ENCODE measurements at places on chromosomes 12 and 14. TPM values are rescaled to one million over a fixed set of nuclear protein-coding genes. Genes with fewer than 3 reads are reported as not detected.
A peak's percentile ranks its signal among the peaks of the same experiment; 100 is the strongest.

- H3K36me3 ChIP-seq = no peaks in the 10 kb centered on the region
- peaks cover 60% of the 10 kb centered on the region for H3K4me1 ChIP-seq
- DNase-seq = no peak
- H3K27ac ChIP-seq = no peak overlapping the region
- no peak overlapping the region for H3K4me3 ChIP-seq
- no peaks in the 10 kb centered on the region for H3K27me3 ChIP-seq
These were observed 13.1 kb upstream of the TAC3 start for GRCh38 chr12:57029457-57029856.

- no peak overlapping the region for H3K4me3 ChIP-seq
- no peak overlapping the region for H3K27ac ChIP-seq
- H3K27me3 ChIP-seq = peaks cover 2% of the 10 kb centered on the region
These were observed 7.4 kb upstream of the HSPB8 start for GRCh38 chr12:119171291-119171690.

- H3K27ac ChIP-seq = peak within 1 kb of the TSS; percentile 80
- peaks cover 3% of the 10 kb centered on the region for H3K36me3 ChIP-seq
- peak; percentile 85 for DNase-seq
- H3K4me1 ChIP-seq = peaks cover 40% of the 10 kb centered on the region
- H3K27me3 ChIP-seq = no peaks in the 10 kb centered on the region
- peak within 1 kb of the TSS; percentile 86 for H3K4me3 ChIP-seq
These were observed at the start of gene KLC1 for GRCh38 chr14:103628684-103629502. TSS of gene KLC1 (plus strand) at chr14:103629211. CDS start at chr14:103654565, 25,354 bp downstream.

GRCh38 chr12:54195737-54196347, 7.1 kb upstream of the SMUG1 start:
- H3K36me3 ChIP-seq = no peaks in the 10 kb centered on the region
- no peak overlapping the region for H3K27ac ChIP-seq
- H3K4me1 ChIP-seq = peaks cover 6% of the 10 kb centered on the region

DNA sequence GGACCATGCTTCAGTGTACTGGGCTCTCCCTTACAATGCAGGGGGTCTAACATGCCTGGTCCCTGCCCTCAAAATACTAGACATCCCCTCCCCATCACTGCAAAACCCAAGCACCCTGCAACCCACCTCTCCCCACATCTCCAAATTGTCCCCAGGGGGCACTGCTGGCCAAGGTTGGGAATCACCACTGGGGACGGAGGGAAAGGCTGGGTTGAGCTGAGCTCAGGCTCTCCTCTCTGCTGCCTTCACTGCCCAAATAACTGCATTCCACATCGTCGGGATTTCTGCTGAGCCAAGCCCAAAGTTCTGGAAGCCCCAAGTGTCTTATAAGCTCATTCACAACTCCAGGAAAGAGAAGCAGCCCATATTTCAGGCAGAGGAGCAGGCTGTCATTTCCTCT, 69.6 kb downstream of the NT5DC3 start:
- no peak overlapping the region for H3K4me3 ChIP-seq
- H3K36me3 ChIP-seq = peaks cover 16% of the 10 kb centered on the region
- H3K4me1 ChIP-seq = no peaks in the 10 kb centered on the region
- H3K27ac ChIP-seq = no peak overlapping the region
- DNase-seq = peak; percentile 35

- no peak overlapping the region for H3K27ac ChIP-seq
- no peaks in the 10 kb centered on the region for H3K36me3 ChIP-seq
- H3K4me1 ChIP-seq = no peaks in the 10 kb centered on the region
- no peaks in the 10 kb centered on the region for H3K27me3 ChIP-seq
- no peak overlapping the region for H3K4me3 ChIP-seq
- DNase-seq = no peak
These were observed 164.2 kb downstream of the NDUFA12 start for GRCh38 chr12:94839347-94839746.

NELL2 gene
- total RNA-seq = 61.9 TPM

GRCh38 chr14:75984674-75985073, 889 bp upstream of the IFT43 start:
- H3K4me3 ChIP-seq = no peak overlapping the region
- no peaks in the 10 kb centered on the region for H3K36me3 ChIP-seq
- DNase-seq = no peak
- H3K27ac ChIP-seq = no peak overlapping the region

TAS2R9 gene
- not detected for total RNA-seq

DNA sequence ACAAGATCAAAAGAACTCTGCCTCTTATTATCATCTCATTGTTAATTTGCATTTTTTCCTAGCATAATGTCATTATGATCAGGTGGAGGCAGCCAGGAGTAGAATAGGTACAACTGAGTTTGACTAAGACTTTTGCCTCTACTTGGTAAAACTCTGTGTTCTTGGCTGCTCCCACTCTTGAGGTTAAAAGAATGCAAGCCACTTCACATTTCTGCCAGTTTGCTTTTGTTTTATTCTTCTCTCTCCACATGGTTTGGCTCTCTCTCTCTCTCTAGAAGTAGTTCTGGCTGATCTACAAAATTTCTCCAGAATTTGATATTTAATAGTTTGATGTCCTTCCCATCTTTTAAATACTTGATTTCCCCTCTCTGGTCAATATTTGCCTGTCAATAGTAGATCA, 170.7 kb upstream of the E2F7 start:
- DNase-seq = no peak
- H3K4me3 ChIP-seq = no peak overlapping the region
- no peak overlapping the region for H3K27ac ChIP-seq
- H3K27me3 ChIP-seq = peaks cover 4% of the 10 kb centered on the region
- no peaks in the 10 kb centered on the region for H3K36me3 ChIP-seq
- no peaks in the 10 kb centered on the region for H3K4me1 ChIP-seq

- no peak overlapping the region for H3K4me3 ChIP-seq
- DNase-seq = no peak
- H3K36me3 ChIP-seq = peaks cover 1% of the 10 kb centered on the region
- no peaks in the 10 kb centered on the region for H3K4me1 ChIP-seq
- H3K27ac ChIP-seq = no peak overlapping the region
These were observed 460.3 kb downstream of the EGLN3 start for GRCh38 chr14:33490555-33490954.

DNA sequence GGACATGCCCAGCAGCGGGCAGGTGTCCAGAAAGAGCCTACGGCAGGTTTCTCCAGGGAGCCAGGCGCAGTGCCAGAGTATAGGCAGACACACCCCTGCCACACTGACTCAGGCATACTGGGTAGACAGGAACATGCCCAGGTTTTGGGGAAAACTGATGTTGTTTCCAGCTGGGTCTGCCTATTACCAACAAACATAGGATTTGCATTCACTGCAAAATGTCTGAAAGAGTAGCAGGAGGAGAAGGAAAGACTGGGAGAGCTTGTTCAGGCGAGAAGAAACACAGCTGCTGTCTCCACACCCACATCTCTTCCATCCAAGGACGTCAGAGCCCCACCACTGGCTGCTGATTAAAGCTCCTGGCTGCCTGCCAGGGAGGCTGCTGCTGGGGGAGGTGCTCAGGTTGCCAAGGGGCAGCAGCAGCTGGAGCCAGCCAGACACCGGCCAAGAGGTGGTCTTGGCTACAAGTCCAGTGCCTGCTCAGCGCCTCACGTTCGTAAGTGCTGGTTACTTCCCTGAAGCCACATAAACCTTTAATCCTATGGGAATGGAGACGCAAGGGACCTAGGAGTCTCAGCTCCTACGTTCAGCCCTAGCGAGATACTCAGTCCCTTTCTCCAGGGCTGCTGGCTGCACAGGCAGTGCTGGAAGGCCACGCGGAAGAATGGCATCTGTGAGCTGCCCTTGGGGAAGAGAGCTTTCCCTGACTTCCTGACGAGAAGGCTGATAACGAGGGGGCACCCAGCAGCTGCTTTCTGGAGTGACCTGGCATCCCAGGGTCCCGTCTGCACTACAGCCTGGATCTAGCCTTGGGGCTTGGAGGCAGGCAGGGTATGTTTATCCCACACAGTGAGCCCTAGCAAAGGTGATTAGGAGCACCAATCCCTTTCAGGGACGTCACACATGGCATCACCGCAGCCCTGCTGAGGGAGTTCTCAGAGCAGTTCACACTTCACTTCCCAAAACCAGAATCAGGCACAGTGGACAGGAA, 58.1 kb downstream of the PLEKHG3 start:
- peak; percentile 15 for DNase-seq
- H3K4me1 ChIP-seq = peaks cover 6% of the 10 kb centered on the region
- no peak overlapping the region for H3K4me3 ChIP-seq
- no peaks in the 10 kb centered on the region for H3K36me3 ChIP-seq

FOXG1 gene
- total RNA-seq = not detected

- no peak overlapping the region for H3K27ac ChIP-seq
- H3K4me1 ChIP-seq = no peaks in the 10 kb centered on the region
- peak; percentile 7 for DNase-seq
- H3K27me3 ChIP-seq = no peaks in the 10 kb centered on the region
- H3K36me3 ChIP-seq = no peaks in the 10 kb centered on the region
These were observed 163.1 kb upstream of the TMPO start for GRCh38 chr12:98352218-98352811.

GRCh38 chr12:124694250-124694649, 126.8 kb upstream of the NCOR2 start:
- DNase-seq = peak; percentile 44
- no peaks in the 10 kb centered on the region for H3K36me3 ChIP-seq
- no peak overlapping the region for H3K4me3 ChIP-seq
- no peak overlapping the region for H3K27ac ChIP-seq

BATF gene
- total RNA-seq = 179 TPM

DNA sequence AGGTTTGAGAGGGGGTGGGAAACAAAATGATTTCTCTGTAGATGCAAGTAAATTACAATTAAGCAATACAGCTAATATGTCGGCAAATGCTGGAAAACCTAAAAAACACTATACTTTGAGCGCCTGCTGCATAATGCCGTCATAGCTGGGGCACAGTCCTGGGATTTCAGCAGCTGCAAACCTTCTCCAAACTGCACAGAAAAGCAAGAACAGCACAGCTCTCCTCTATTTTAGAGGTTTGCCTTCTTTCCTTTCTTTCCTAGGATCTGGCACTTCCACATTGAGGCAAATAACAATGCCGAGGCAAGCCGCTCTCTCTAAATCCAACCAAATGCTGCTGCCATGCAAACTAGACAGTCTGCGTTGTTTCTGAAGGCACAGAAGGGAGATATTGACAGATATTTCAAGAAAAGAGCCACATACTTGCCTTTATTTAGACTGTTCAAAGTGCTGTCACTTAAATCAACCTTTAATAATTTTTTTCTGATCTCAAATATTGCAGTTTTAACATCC, 287.1 kb upstream of the G2E3 start:
- no peak for DNase-seq
- H3K4me1 ChIP-seq = peaks cover 4% of the 10 kb centered on the region
- no peak overlapping the region for H3K4me3 ChIP-seq
- H3K27me3 ChIP-seq = peaks cover 12% of the 10 kb centered on the region

GRCh38 chr12:107829271-107829670, 54.8 kb downstream of the ASCL4 start:
- H3K4me3 ChIP-seq = no peak overlapping the region
- no peaks in the 10 kb centered on the region for H3K4me1 ChIP-seq
- H3K36me3 ChIP-seq = peaks cover 1% of the 10 kb centered on the region
- DNase-seq = no peak

- peaks cover 19% of the 10 kb centered on the region for H3K4me1 ChIP-seq
- H3K4me3 ChIP-seq = no peak overlapping the region
- DNase-seq = no peak
- H3K36me3 ChIP-seq = peaks cover 31% of the 10 kb centered on the region
These were observed 17.7 kb downstream of the PSMC1 start for GRCh38 chr14:90274019-90274418.

GRCh38 chr12:49609875-49610154, 4.4 kb upstream of the FAM186B start:
- peaks cover 4% of the 10 kb centered on the region for H3K27me3 ChIP-seq
- H3K36me3 ChIP-seq = peaks cover 2% of the 10 kb centered on the region
- H3K27ac ChIP-seq = no peak overlapping the region
- no peak overlapping the region for H3K4me3 ChIP-seq
- H3K4me1 ChIP-seq = no peaks in the 10 kb centered on the region

GRCh38 chr14:80215756-80216581, 4.7 kb upstream of the DIO2 start:
- no peak overlapping the region for H3K4me3 ChIP-seq
- no peak for DNase-seq
- no peaks in the 10 kb centered on the region for H3K36me3 ChIP-seq
- H3K27me3 ChIP-seq = peaks cover 2% of the 10 kb centered on the region
- H3K27ac ChIP-seq = no peak overlapping the region
- H3K4me1 ChIP-seq = peaks cover 4% of the 10 kb centered on the region

DNA sequence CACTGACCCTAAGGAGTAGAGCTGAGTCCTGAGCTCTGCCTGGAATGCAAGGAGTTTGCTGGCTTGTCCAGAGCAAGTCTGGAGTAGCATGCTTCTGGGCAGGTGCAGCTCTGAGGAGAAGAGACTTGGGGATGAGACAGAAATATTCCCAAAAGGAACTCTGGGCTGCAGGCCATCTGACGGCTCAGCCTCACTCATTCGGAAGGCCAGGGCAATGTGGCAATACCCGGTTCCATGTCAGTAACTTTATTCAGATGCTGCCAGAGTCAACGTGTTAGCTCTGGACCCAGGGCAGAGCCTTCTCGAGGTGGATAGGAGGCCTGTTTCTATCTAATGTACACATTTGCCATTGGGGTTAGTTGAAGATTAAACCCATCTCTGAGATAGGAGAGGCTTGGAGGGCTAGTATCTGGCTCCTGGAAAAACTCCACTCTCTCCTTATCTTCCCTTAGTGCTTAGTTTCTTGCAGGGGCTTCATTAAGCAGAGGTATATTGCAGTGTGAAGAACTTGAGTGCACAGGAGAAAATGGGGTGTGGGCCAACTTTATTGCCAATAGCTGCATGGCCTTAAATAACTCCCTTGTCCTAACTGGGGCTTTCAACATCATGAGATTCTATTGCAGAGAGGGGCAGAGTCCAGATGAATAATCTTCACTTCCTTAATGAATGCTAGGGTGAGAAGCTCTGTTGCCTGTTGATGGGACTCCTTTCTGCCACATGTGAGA, 65.6 kb downstream of the NTF3 start:
- H3K27ac ChIP-seq = no peak overlapping the region
- H3K4me1 ChIP-seq = no peaks in the 10 kb centered on the region
- H3K36me3 ChIP-seq = no peaks in the 10 kb centered on the region

- no peaks in the 10 kb centered on the region for H3K27me3 ChIP-seq
- no peak overlapping the region for H3K27ac ChIP-seq
- H3K4me1 ChIP-seq = peaks cover 26% of the 10 kb centered on the region
These were observed 19.9 kb downstream of the MFAP5 start for GRCh38 chr12:8642775-8643174.

- no peak overlapping the region for H3K4me3 ChIP-seq
- peaks cover 2% of the 10 kb centered on the region for H3K4me1 ChIP-seq
- no peak for DNase-seq
- H3K36me3 ChIP-seq = no peaks in the 10 kb centered on the region
- H3K27ac ChIP-seq = no peak overlapping the region
These were observed 49.2 kb downstream of the SLC35F4 start for GRCh38 chr14:57816568-57817284.

KLHDC1 gene
- 0.79 TPM for total RNA-seq

DNA sequence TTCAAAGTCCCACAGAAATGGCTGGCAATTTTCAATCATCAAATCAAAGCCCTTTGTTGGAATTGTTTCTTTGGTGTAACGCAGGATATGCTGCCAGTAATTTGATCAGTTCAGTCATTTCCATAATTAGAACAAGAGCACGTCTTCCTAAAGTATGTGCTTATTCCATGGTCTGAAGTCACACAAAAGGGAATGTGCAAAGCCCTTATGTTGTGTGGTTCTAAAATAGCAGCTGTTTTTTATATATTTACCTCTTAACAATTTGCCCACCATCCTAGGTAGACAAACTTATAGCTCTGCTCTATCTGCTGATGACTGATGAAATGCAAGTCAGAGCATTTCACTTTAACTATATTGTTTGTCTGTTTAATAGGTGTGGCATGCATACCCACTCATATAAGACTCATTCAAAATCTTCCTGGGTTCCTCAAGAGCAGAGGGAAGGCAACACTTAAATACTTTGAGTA, 176.1 kb upstream of the SLC38A2 start:
- peak overlapping the region; percentile 97 for H3K27ac ChIP-seq
- no peaks in the 10 kb centered on the region for H3K36me3 ChIP-seq
- no peak overlapping the region for H3K4me3 ChIP-seq
- no peaks in the 10 kb centered on the region for H3K27me3 ChIP-seq

Data from activated naive CD4-positive, alpha-beta T cell treated with anti-CD3 and anti-CD28 coated beads for 36 hours (primary cell).